Stimulated activated CD4-positive, alpha-beta T cell treated with anti-CD3 and anti-CD28 coated beads, TNF-alpha, amount 100 ng/mL, for 1 hour (primary cell): ENCODE measurements at places on chromosomes 7 and 10.

GRCh38 chr7:1748076-1748838, 78.2 kb downstream of the ELFN1 start:
- DNase-seq: no peak

DNA sequence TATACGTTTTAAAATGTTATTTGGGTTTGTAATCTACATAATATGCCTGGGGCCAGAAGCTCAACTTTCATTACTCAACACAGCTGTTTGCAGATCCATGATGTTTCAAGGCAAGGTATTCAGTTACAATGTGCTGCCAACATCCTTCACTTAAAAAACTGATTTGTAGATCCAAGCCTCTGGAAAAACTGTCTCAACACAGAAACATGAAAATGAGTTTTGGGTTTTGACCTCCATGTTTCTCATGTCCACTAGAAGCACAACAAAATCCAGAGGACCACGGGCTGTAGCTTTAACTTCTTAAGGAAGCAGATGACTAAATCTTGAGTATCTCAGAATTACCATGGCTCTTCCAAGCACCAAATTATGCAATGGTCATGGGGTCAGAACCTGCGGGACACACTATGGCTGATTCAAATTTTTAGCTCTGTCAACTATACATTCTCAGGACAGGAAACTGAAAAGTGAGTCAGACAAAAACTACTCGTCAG, 247.1 kb upstream of the GRB10 start:
- no peak for DNase-seq

DNA sequence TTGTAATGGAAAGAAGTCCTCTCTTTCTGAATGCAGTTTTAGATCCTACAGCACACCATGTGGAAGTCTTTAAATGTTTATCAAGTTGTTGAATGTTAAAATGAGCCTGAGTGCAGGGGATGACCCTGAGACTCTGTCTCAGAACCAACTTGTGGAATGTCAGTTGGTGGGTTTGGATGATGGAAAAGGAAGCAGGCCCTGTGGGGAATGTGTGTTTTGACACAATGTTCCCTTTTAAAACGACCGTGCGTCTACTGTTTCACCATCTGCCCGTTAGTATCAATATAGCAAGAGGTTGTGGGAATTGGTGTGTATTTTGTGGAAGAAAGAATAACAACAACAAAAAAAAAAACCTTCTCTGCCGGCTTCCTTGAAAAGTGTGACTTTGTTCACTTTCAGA, 8.3 kb downstream of the DYNC1I1 start:
- no peak for DNase-seq

GRCh38 chr7:157544980-157545680, 208.3 kb downstream of the DNAJB6 start:
- DNase-seq: no peak

DNA sequence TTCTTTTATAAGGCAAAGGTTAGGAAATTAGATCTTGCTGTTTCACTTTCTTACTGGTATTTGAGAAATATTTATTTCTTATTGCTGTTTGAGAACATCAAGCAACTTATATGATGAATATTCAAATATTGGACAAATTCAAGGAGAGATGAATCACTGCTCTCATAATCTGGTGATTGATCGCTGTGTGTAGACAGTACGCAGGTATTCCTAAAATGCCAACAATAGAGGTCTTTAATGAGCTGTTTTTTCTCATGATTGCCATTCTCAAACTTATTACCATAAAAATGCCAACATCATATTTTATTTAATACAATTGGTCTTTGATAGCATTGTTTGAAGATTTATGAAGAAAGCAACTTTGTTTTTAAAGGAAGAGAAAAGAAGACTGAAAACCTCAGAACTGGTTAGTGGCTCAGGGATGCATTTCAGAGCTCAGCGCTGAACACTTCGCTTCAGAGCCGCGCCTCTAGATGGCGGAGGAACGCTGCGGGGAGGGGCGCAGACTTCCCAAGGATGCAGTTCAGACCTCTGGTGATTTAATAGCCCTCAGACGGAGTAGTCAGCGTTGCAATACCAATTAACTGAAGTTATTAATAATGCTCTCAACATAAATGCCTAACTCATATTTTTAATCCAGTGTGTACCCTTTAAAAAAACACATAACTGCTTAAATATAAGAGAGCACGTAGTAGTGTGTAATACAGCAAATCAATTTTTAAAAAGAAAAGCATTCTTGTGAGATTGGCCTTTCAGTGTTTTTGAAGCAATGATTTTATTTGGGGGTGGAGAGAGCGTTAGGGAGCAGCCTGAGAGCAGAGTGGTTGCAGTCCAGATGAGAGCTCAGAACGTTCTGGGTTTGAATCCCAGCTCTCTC, 38.5 kb upstream of the STEAP4 start:
- no peak for DNase-seq

GRCh38 chr10:31507427-31507826, 188.4 kb downstream of the ZEB1 start:
- DNase-seq: no peak

DNA sequence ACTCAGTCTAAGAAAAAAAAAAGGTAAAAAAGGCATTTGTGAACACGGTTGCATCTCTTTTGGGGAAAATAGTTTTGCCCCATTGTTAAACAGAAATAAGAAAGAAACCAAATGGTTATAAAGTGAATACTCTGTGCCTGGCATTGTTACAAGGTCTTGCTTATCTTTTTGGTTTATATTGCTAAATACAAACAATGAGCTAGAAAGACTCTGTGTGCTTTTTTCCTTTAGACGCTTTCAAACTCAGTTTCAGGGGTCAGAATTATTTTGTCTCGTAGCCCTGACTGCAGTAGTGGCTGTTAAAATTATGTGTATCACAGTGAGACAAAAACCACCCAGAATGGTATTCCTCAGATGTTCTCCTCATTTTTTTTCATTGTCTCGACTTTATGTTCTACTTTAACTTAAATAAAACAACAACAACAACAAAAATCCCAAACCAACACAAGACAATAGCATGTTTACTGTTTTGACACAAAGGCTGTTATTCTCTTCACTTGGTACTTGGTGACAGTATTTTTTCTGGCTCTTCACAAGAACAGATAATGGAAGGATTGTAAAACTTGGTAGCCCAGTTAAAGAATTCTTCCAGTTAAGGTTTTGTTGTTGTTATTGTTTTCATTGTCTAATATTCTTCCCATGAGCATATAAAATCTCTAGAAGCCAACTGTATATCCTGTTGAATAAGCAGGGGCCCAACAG, 190.1 kb downstream of the PLXDC2 start:
- no peak for DNase-seq
